ENCODE measurements at places on chromosomes 3 and 15.

- DNase-seq = no peak
These were observed 67.2 kb downstream of the NR1I2 start for GRCh38 chr3:119849126-119849525.

- peak; percentile 86 for DNase-seq
These were observed 54.9 kb downstream of the SPSB4 start for GRCh38 chr3:141105828-141106628.

DNA sequence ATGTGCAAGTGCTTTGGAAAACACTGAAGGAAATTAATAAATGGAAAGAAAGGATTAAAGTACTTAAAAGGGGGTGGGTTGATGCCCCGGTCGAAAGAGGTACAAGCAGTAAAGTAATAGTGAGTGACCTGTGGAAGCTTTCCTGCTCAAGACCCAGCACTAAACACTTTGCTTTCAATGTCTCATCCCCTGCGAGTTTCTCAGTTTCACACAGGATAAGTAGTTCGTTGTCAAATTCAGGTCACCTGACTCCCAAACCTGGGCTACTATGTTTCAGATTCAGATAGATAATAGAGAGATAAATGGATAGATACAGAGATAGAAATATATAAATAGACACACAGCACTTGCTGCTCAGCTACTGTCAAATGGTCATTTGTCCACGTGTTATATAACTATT lies 19.6 kb downstream of the STAC start:
- no peak for DNase-seq

- DNase-seq = no peak
These were observed 483.4 kb downstream of the FOXP1 start for GRCh38 chr3:71099997-71100719.

DNA sequence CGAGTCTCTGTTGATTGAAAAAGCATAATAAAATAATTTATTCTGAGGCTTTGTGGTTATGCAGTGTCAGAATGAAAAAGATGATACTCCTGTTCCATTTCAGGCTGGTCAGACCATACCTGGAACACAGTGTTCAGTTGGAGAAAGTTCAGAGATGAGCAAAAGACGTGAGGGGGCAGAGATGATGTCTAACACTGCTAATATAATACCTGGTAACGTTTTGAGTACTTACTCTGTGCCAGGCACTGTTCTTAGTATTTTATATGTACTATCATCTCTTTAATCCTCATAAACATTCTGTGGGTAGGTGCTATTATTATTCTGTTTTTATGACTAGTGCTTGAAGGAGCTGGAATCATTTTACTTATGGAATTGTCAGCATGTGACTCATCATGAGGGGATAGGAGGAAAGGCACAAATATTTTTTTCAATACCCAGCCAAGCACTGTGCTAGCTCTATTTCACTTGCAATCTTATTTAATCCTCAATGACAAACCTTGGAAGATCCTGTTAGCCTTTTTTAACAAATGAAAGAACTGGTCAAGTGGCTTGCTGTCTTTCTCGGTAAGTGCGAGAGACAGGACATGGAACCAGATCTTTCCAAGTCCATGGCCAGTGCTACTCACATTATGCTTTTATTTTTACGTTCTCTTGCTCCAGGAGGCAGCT lies 31.8 kb downstream of the IQGAP1 start:
- DNase-seq = peak; percentile 90

DNA sequence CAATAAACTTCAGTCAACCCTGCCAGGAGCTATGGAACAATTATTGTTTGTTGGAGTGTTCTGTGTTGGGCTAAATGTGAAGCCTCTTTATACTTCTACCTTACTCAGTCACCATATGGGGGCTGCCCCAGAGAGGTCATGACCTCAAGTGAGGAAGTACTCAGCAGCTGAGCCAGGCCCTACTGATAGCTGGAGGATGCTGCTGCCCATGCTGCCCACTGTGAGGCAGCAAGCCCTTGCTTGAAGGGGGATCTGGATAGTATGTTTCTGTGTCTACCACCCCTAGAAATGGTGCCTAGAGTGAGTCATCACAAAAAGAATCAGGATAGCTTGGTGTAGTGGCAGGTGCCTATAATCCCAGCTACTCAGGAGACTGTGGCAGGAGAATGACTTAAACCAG lies 4.5 kb upstream of the RPL24 start:
- no peak for DNase-seq

GRCh38 chr3:49279376-49279775 lies 2.3 kb upstream of the C3orf62 start:
- DNase-seq = peak; percentile 68

DNA sequence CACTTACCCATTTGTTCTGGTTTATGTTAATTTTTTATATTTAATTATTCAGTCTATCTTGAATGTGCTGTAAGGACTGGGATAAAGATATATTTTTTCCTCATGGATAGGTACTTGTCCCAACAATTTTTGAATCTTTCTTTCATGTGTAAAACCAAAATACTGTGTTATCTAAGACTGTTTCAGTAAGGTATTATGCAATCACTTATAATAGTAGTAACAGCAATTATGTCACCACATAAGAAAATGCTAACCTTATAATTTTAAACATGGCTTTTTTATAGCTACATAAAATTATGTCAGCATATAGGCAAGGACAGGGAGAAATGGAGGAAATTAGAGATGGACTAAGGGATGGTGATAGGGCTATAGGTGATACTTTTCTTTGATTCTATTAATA lies 2.9 kb upstream of the CTDSPL start:
- peak; percentile 29 for DNase-seq

DNA sequence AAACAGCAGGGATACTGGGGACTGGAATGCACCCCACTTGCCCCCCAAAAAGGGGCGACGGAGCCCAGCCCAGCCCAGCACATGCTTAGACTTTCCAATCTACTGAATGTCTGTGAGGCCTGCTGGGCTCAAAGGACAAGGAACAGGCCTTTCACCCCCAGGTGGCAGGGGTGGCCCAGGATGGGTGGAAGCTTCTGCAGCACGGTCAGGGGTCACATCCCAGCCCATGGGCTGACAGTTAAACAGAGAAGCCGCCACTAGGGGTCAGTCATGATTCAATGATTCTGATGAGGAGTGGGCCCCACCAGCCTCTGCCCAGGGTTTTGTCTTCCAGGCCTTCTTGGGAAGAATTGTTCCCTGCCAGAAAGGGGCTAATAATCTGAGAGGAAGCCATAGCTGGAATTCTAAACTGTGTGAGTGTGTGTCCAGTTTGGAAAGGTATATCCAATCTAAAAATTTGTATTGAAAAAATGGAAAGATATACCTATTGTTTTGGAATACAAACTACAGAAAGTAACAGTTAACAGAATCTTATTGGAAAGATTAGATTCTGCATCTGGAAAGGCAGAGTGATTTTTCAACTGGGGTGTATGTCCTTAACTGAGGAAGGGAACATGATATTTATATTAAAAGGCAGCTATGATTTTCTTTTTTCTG lies 2.2 kb downstream of the CHRNB4 start:
- DNase-seq = peak; percentile 53

- DNase-seq = no peak
These were observed 352.2 kb upstream of the SUCLG2 start for GRCh38 chr3:68006646-68007045.

GRCh38 chr15:81074773-81075172 lies 59.3 kb upstream of the CFAP161 start:
- DNase-seq = peak; percentile 23

GRCh38 chr3:186239321-186239720 lies 122.7 kb downstream of the DGKG start:
- DNase-seq = peak; percentile 16

Data from GM23248 (cell line).